ENCODE measurements at places on chromosomes 3 and 15.

DNA sequence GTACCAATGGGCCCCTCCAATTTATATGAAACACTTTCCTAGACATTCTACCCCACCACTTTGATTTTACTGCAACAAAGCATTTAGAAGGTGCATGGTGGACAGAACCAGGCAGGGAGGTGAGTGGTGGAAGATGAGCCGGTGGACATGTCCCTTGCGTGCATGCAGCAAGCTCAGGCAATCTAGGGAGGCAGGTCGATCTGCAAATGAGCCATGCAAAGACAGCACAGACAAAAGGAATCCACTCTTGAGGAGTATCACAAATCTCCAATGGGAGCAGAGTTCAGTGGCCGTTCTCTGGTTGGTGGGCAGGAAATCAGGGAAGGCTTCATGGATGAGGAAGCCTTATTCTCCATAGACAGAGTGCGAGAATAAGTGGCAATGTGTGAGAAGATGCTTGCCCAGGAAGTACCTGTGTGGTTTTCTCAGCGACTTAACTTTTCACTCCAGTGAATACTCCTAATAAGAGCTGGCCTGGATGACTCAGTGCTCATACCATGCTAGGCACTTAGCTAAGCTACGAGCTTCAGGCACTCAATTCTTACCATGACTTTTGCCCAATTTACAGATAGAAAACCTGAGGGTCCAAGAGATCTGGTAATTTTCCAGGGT is 152.5 kb downstream of the FOXP1 start:
- no peak for DNase-seq

DNA sequence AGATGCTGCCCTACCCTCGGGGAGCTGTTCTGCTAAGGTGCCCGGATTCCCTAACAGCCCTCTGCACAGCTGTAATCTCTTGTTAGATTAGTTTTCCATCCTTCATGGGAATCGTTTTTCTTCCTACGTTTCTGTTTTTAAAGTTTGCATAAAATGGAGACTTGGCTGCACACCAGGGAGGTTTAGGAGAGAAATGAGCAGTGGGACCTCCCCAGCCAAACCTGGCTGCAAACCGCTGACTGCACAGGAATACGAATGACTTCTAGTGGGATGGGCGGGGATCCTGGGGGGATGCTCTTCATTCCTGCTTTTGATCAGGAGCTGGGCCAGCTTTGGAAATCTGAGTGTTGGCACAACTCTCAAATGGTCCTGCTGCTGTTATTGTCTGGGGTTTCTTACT is 77.5 kb downstream of the THSD4 start:
- no peak for DNase-seq

DNA sequence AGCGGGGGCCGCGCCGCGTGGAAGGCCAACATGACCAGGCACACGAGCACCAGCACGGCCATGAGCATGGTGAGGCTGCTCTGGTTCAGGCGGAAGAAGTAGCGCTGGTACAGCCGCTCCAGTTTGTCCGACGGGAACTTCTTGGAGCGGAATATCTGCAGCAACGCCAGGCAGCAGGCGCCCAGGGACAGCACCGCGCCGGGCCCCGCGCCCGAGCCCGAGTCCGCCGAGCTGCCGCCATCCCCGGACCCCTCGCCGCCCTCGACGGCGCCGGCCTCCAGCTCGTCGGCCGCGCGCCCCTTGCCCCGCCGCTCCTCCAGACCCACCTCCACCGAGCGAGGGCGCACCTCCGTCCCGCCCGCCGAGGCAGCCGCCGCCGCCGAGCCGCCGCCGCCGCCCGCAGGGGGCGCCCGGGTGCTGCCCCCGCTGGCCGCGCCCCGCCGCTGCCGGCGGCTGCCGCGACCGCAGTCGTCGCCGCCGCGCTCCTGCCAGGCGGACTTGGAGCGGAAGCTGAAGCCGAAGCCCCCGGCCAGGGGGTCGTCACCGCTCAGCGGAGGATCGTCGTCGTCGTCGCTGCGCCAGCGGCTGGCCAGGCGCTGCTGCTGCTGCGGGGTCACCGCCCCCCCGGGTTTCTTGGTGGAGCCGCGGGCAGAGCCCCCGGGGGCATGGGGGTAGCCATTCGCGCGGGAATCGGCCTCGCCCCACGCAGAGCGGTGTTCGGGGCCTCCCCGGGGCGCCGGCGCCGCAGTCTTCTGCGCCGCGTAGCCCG is 957 bp downstream of the ADCY5 start:
- no peak for DNase-seq

GRCh38 chr3:46585799-46586693 is 19.9 kb upstream of the LRRC2 start:
- DNase-seq, result no peak

GRCh38 chr3:122576174-122576940 is 1.1 kb upstream of the PARP15 start:
- no peak for DNase-seq

Measured in vagina (tissue), 2 donors.